ENCODE measurements at places on chromosomes 13 and 19. TPM values are rescaled to one million over a fixed set of nuclear protein-coding genes. Genes with fewer than 3 reads are reported as not detected.

DNA sequence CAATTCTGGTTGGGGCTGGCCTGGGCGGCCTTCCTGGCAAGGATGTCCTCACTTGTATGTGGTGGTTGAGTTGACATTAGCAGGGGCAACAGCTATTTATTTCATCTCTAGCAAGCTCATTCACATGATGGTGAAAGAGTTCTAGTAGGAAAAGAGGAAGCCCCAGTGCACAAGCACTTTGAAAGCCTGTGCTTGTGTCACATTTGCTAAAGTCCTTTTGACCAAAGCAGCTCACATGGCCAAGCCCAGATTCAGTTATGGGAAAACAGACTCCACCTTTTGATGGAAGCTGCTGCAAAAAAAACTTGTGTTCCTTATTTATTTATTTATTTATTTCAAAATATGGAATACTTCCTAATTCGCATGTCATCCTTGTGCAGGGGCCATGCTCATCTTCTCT, 17.2 kb downstream of the GTF2F2 start:
- no peaks in the 10 kb centered on the region for H3K27me3 ChIP-seq
- DNase-seq = no peak
- H3K36me3 ChIP-seq = peaks cover 8% of the 10 kb centered on the region
- no peaks in the 10 kb centered on the region for H3K4me1 ChIP-seq
- H3K4me3 ChIP-seq = no peak overlapping the region

GRCh38 chr13:58994077-58994476, 1169.7 kb downstream of the DIAPH3 start:
- H3K4me3 ChIP-seq = no peak overlapping the region
- no peaks in the 10 kb centered on the region for H3K27me3 ChIP-seq
- H3K36me3 ChIP-seq = no peaks in the 10 kb centered on the region

GRCh38 chr13:47521890-47522487, 479.1 kb downstream of the SUCLA2 start:
- H3K4me1 ChIP-seq = no peaks in the 10 kb centered on the region
- no peaks in the 10 kb centered on the region for H3K27me3 ChIP-seq
- no peak overlapping the region for H3K27ac ChIP-seq
- no peak overlapping the region for H3K4me3 ChIP-seq
- DNase-seq = no peak

The CCDC8 gene
- total RNA-seq = not detected
